ENCODE measurements at places on chromosomes 2 and 18. TPM values are rescaled to one million over a fixed set of nuclear protein-coding genes. Genes with fewer than 3 reads are reported as not detected.

- DNase-seq, result no peak
Observed at GRCh38 chr18:49904871-49905555, 91.7 kb upstream of the ACAA2 start.

DNA sequence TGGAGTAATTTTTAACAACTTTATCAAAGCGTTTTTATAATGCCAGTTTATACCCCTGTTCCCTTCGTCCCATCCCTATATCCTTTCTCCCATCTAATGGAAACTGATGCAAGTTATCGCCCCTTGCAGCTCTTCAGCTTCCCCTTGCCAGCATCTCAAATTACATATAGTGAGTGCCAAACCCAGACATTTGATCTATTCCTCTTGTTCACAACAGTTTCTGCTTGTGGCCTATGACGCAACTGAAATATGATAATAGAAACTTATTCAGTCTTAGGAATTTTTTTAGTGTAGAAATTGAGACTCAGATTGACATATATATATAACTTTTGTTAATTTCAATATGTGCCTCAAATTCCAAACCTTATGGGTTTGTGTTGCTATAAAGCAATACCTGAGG lies 562.2 kb upstream of the VWC2L start:
- no peak for DNase-seq

Gene CACNB4
- total RNA-seq, result 8.6 TPM

Gene UGT1A4
- total RNA-seq, result not detected

Gene MC4R
- not detected for total RNA-seq

DNA sequence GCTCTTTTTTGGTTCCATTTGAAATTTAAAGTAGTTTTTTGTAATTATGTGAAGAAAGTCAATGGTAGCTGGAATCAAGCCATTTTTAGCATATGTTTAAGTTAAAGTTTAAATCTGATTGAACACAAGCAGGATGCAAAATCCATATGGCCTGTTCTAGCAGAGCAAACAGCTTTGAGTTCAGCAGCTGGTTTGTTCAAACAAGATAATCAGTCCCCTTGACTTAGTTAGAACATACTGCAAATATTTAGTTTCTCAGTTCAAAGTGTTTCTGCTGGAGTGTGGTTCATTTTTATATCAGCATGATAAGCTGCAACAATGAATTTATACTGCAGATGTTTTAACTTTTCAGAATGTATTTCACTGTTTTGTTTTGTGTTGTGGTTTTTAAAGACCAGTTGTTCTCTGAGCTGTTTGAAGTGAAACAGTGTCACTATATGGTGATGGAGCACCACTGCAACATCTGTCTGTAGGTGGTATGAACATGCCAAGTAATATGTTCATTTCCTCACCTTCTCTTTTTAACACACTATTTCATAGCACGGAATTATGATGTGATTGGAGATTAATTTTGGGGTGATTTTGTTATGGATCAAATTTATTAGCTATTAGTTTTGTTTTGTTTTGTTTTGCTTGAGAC lies 125.3 kb downstream of the COL4A4 start:
- DNase-seq, result no peak

- no peak for DNase-seq
Observed at GRCh38 chr2:42775810-42776209, 11.9 kb upstream of the OXER1 start.

- DNase-seq, result no peak
Observed at GRCh38 chr2:43136876-43137275, 89.5 kb downstream of the ZFP36L2 start.

DNA sequence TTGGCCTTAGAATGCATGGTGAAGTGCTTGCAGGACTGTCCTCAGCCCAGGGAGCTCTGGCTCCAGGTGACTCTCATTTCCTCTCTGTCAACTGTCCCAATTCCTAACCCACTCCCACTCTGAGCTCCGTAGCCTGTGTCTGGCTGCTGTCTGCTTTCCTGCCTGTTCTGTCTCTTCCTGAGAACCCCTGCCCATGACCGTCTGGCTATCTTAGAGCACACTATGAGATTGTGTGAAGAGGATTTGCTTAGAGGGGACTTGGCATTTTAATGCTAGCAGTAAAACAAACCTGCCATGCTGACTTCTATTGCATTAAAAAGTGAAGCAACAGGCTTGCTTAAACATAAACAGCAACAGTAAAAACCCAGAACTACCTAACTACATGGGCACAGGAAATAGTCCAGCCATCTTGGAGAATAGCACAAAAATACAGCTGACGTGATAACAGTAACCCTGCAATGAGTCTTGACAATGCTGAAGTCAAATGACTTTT lies 234.7 kb downstream of the PRKCE start:
- DNase-seq, result no peak

Gene CRYGC
- not detected for total RNA-seq

Gene DHRS9
- total RNA-seq, result 0.48 TPM

DNA sequence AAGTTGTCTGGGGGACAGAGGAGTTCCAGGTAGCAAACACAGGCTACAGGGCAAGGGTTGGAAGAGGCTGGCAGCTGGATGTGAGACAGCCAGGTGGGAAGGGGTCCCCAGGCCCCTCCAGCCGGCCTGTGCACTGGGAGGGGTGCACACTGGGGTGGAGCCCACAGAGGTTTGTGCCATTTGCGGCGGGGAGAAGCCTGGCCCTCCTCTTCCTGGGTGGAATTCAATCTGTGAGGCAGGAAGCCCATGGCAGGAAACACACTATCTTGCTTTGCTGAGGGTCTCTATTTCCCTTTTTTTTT lies 63.3 kb downstream of the PXDN start:
- DNase-seq, result no peak

GRCh38 chr18:24219561-24220317 lies 80.9 kb downstream of the CABYR start:
- no peak for DNase-seq

GRCh38 chr2:203871371-203871983 lies 3.9 kb downstream of the CTLA4 start:
- no peak for DNase-seq

DNA sequence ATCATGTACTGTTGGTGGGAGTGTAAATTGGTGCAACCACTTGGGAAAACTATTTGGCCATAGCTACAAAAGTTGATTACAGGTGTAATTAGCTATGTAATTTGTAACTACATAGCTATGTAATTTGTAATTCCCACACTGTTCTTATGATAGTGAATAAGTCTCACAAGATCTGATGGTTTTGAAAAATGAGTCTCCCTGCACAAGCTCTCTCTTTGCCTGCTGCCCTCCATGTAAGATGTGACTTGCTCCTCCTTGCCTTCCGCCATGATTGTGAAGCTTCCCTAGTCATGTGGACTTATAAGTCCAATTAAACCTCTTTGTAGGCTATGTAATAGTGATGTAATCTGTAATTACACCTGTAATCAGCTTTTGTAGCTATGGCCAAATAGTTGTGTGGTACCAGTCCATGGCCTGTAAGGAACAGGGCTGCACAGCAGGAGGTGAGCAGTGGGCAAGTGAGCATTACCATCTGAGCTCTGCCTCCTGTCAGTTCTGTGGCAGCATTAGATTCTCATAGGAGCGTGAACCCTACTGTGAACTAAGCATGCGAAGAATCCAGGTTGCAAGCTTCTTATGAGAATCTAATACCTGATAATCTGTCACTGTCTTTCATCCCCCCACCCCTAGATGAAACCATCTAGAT lies 133.7 kb upstream of the COPS8 start:
- no peak for DNase-seq

- no peak for DNase-seq
Observed at GRCh38 chr2:134782107-134782506, 56.3 kb upstream of the ACMSD start.

Gene DHX57
- 21.0 TPM for total RNA-seq

DNA sequence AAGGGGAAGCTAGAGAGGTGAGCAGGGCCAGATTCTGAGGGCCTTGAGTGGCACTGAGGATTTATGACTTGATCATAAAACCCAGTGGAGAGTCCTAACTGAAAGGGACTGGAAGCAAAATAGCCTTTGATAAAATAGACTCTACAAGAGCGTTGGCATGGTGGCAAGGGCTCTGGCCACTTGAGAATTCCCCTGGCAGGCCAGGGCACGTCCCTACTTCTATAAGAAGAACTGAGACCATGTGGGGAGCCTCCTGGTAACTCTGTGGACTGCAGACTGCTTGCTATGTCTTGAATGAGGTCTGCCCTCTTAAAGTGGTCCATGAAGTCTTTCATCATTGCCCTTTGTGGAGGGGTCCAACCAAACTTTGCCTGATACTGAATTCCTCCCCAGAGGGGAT lies 324.8 kb downstream of the ALK start:
- no peak for DNase-seq

DNA sequence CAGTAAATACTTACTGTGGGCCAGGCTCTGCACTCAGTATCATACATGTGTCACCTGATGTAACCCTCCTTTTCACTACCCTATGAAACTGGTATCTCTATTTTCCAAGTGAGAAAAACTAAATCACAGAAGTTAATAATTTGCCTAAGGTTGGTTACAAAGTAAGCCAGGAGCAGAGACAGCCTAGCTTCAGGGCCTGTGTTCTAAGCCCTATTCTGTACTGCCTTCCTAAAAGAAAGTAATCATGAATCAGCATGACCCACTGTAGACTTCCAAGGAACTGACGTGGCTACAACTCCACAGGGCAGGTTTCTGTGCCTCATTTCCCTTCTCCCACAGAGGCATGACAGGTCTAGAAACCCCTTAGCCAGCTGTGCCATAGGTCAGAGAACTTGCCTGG lies 14.3 kb downstream of the ZNF142 start:
- no peak for DNase-seq

DNA sequence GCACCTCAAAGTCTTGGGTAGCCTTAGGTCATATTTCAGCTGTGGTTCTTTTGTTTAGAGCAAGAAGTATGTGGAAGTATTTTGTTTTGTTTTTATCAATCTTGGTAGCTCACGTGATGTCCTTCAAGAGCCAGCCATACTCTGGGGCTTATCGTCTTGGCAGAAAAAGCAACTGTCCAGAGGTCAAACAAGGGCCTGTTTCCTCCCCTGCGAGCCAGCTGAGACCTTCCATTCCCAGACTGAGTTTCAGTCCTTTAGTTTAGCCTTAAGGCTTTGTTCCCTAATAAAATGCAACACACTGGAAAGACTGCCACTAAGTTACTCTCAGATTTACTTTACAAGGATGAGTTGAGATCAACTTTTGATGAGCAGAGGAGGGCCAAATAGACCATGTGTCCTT lies 63.5 kb downstream of the TXNL1 start:
- no peak for DNase-seq

DNA sequence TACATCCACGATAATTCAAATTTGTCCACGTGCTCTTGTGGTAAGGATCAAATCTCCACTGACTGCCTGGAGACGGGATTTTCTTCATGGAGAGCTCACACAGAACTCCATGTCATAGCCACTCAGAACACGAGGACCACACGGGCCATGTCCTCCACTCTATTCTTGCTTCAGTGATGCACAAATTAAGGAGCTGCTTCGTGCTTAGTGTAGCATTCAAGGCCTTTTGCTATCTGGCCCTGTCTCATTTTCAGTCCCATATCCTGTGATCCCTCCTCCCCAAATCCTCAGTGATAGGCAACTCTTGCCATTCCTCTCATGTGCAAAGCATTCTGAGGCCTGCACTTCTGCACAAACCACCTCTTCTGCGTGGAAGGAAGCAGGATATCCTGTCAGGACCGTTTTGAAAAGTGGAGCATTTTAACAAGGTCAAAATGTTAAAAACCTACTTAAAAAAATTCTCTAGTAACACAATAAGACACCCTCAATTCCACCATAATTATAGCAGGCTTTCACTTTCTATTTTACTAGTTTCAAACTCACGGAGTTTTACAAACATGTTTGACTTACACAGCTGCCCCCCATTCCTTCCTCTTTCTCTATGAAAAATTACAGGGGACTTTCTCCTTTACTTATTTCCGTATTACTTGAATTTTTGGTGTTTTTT lies 35.2 kb downstream of the ST3GAL5 start:
- no peak for DNase-seq

- DNase-seq, result no peak
Observed at GRCh38 chr2:227000123-227000522, 163.9 kb downstream of the COL4A4 start.

DNA sequence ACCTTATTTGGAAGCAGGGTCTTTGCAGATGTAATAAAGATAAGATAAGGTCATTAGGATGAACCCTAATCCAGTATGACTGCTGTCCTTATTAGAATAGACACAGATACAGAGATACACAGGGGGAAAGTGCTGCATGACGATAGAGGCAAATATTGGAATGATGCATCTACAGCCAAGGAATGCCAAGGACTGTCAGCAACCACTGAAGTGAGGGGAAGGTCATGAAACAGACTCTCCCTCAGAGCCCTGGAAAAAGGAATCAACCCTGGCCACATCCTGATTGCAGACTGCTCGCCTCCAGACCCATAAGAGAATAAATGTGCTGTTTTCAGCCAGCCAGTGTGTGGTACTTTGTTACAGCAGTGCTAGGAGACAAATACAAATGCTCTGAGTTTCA lies 14.8 kb downstream of the TMEM237 start:
- no peak for DNase-seq

DNA sequence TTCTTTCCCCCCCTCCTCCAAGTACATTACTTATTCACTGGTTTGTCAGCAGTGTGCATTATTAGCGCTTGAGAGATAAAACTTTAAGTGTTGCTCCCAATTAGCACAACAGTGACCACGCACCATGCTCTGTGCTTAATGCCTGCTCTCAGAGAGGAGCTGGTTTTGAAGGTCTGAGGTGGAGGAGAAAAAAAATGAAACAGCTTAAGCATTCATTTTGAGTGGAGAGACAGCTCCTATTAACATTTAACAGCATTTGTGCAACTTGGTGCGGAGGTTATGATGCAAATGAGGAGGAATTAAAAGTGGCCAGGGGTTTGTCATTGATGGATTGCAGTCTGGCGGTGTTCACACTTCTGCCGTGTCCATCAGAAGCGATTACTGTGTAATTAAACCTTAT lies 141.8 kb downstream of the FIGN start:
- no peak for DNase-seq

Gene CCT7
- 190 TPM for total RNA-seq

- no peak for DNase-seq
Observed at GRCh38 chr2:56191617-56192016, 7.8 kb downstream of the CCDC85A start.

Gene PPP1R1C
- 0.93 TPM for total RNA-seq

DNA sequence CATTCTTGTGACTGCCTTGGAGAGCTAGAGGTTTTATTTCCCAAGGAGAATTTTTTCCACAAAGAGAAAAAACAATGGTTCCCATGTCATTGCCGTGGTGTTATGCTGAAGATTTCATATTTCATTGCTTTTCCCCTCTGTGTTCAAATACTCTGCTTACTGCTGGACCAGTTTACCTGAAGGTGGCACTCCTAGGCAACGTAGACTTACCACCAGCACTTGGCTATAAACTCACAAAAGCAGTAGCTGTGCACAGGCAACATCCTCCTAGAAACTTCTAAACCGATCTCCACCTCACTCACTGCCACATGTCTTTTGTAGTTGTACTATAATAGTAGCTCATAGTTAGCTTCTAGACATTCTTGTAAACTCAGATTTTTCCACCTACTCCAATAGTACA lies 1319.7 kb upstream of the CRIM1 start:
- DNase-seq, result no peak

Gene GRB14
- total RNA-seq, result 8.0 TPM

Gene TSPYL6
- total RNA-seq, result not detected

Gene CSRNP3
- 7.7 TPM for total RNA-seq

- DNase-seq, result no peak
Observed at GRCh38 chr2:154693741-154694340, 4.7 kb upstream of the KCNJ3 start.

- no peak for DNase-seq
Observed at GRCh38 chr18:76842837-76843530, 20.6 kb downstream of the ZNF236 start.
